Fibroblast of upper back skin (primary cell): ENCODE measurements at places on chromosomes 3 and 15.

DNA sequence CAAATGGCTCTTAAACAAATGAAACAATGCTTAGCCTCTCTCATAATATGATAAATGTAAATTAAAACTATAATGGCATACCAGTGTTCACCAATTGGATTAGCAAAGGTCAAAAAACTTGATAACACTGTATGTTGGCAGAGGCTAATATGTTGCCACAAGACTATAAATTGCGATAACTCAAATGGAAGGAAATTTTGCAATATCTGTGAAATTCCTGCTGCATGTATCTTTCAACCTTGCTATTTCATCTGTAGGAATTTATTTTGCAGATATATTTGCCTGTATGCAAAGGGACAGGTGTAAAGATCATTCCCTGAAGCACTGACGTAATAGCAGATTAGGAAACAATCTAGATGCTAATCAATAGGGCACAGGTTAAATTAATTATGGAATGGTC is 191.4 kb upstream of the EIF1B start:
- peak; percentile 27 for DNase-seq

DNA sequence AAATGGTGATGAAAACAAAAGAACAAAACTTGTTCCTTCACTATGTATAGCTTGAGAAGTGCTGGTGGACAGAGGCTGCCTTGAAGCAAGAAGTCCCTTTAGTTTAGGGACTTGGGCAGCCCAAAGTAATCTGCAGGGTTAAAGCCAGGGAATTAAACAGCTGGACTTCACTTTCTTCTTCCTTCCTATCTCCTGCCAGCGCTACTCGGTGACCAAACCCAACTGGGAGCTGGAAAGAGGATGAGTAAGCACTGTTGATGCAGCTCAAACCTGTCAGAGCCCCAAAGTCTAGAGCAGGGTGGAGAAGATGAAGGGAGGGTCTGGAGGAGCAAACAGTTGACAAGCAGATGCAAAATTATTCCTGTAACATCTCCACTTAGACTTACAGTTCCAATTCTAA is 73.1 kb upstream of the FBN1 start:
- DNase-seq = peak; percentile 41

- DNase-seq = no peak
These were observed 39.0 kb downstream of the U2SURP start for GRCh38 chr3:143040261-143040879.

- DNase-seq = peak; percentile 65
These were observed 21.6 kb upstream of the PAK6 start for GRCh38 chr15:40217166-40217824.

- DNase-seq = no peak
These were observed at the start of gene MAN2A2 for GRCh38 chr15:90902840-90903732. MAN2A2 (plus strand) TSS chr15:90903302; CDS start chr15:90904208, 906 bp downstream.

- DNase-seq = no peak
These were observed 475.2 kb upstream of the FRG2C start for GRCh38 chr3:75188962-75189361.

DNA sequence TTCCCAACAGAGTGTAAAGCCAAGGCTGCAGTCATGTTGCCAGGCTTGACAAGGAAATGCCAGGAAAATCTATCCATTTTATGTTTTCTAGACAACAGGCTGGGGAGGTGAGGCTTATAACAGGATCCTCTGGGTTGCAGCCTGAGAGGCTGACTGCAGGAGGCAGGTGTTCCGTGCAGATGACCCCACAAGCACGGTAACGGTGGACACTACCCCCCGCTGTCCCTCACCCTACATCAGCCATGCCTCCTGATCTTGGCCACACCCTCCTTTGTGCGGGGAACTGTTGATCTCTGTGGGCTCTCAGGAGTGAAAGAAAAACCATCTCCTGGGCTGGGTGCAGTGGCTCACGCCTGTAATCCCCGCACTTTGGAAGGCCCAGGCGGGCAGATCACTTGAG is 68.0 kb upstream of the ADPGK start:
- DNase-seq = no peak

GRCh38 chr3:188507244-188507720 is 353.3 kb downstream of the LPP start:
- peak; percentile 95 for DNase-seq

GRCh38 chr3:122932251-122932967 is 95.2 kb downstream of the SEMA5B start:
- peak; percentile 16 for DNase-seq

DNA sequence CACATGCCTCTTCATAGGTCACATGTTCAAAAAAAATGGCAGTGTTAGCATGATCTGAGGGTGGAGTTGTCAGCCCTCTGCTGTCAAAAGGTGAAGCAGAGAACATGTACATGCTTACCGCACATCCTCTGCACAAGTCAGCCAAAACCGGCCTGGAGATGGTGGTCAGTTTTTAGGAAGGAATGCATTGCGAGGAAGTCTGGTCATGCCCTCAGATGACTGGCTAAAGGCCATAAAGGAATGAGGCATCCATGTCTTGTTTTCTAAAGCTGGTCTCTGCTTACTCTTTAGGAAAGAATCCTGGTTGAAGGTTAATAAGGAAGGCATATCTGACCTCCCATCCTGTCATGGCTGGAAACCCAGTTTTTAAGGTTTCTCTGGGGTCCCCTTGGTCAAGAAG is 292.0 kb upstream of the CCDC54 start:
- DNase-seq = peak; percentile 39

GRCh38 chr3:155549087-155549486 is 195.8 kb downstream of the PLCH1 start:
- no peak for DNase-seq

DNA sequence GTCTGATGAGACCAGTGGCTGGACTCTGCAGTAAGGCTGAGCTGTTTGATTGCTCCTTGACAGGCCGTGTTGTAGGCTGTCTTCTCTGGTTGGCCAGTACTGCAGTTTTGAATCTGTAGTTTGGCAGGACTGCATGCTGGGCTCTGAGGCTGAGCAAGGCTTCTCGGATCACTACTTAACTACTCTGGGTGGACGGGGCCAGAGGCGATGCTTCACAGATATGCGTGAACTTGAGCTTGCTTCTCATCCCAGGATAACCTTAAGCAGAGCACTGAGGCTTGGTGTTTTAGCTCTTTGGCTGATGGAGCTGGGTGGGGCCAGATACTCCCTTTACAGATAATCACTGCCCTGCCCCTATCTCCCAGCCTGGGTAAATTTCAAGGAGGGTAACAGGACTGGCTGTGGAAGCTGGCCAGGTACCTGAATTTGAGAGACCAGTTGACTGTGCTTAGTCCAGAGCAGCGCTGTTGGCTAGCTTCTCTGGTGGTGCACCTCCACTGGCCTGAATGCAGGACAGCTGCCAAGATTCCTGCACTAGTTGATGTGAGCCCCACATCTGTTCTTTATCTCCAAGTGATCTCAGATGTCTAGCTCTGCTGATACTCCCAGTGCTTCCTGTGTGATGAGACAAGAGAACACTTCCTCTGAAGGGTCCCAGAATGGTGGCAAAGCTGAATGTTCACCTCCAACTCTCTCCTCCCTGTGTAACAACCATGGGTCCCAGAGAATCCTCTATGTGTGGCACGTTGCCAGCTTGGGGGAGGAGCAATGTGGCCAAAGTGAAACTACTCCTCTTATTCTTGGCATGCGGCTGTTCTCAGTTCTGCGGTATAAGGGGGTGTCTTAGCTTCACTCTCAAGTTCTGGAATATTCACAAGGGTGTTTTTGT is 37.9 kb downstream of the RPL39L start:
- peak; percentile 91 for DNase-seq

DNA sequence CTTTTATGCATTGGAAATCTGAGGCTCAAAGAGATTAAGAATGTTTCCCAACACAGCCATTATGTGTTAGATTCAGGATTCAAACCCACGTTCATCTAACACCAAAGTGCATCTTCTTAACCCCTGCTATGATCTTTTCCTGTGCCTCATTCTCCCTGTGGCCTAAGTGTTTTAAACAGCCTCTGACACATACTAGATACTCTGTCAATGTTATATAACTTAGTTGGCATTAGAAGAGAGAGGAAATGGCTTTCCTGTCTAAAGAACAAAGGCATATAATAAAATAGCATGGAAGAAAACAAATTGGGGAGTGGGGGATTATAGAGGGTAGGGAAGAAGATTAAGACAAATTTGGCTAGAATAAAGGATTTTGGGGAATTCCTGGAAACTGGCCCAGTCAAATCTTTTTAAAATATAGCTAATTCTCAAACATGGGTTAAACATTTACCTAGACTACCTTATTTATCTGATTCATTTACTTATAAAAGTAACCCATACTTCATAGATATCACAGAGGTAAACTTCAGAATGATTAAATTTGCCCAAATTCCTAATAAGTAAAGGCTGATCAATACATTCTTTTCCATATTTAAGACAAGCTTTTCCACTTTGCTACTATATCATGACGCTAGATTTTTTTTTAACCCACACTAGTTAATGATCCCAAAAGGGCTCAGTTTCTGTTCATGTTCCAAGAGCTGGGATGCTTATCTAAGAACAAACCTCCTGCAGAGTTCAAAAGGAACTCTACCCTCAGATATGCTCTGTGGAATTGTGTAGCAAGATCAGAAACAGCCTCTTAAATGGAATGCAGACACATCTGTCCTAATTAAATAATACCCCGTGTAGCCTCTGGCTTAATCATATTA is 122.9 kb upstream of the PTPRG start:
- DNase-seq = no peak

GRCh38 chr3:175192536-175192935 is 333.4 kb downstream of the NAALADL2 start:
- no peak for DNase-seq
